ENCODE measurements at places on chromosomes 2 and 18.

GRCh38 chr2:237097911-237098702 lies 12.4 kb downstream of the COPS8 start:
- no peak for DNase-seq

DNA sequence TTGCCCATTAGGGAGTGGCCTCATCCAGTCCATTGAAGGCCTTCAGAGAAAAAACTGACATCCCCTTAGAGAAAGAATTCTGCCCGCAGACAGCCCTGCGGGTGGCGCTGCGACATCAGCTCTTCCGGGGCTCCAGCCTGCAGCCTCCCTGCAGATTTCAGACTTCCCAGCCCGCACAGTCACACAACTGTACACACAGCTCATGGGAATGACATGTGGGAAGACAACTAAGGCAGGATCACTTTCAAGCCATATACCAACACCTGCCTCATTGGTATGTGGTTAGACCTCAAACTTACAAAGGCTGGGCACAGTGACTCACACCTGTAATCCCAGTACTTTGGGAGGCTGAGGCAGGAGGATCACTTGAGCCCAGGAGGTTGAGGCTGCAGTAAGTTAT lies 24.8 kb upstream of the TUBB6 start:
- DNase-seq = no peak

DNA sequence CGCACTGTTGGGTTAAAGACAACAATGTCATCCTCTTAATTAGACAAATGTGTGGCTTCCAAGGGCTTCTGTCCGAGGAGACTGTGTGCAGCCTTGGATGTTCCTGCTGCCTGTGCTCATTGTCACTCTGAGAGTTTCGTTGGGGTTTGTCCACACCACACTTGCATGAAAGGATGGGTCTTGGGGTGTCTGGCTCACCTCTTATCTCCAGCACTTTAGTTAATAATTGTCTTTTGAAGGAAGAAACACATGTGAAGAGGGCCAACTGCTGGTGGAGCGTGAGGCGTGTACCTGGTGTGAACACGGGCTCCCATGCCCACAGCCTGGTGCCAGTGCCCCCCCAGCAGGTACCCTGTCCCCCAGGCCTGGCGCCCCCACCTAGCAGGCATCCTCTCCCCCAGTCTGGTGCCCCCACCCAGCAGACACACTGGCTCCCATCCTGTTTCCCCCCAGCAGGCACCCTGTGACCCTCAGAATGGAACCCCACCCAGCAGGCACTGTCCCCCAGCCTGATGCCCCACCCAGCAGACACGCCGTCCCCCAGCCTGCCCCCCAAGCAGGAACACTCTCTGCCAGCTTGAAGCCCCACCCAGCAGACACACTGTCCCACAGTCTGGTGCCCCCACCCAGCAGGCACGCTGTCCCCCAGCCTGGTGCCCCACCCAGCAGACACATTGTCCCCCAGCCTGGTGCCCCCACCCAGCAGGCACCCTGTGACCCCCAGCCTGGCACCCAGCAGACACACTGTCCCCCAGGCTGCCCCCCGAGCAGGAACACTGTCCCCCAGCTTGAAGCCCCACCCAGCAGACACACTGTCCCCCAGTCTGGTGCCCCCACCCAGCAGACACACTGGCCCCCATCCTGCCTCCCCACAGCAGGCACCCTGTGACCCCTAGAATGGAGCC lies 96.3 kb upstream of the TMEM18 start:
- no peak for DNase-seq

GRCh38 chr2:102238778-102239177 lies 52.0 kb downstream of the IL1RL2 start:
- DNase-seq = no peak

GRCh38 chr18:32095192-32095899 lies 3.7 kb downstream of the RNF138 start:
- DNase-seq = no peak

GRCh38 chr2:230924092-230924469 lies 961 bp downstream of the GPR55 start:
- no peak for DNase-seq

DNA sequence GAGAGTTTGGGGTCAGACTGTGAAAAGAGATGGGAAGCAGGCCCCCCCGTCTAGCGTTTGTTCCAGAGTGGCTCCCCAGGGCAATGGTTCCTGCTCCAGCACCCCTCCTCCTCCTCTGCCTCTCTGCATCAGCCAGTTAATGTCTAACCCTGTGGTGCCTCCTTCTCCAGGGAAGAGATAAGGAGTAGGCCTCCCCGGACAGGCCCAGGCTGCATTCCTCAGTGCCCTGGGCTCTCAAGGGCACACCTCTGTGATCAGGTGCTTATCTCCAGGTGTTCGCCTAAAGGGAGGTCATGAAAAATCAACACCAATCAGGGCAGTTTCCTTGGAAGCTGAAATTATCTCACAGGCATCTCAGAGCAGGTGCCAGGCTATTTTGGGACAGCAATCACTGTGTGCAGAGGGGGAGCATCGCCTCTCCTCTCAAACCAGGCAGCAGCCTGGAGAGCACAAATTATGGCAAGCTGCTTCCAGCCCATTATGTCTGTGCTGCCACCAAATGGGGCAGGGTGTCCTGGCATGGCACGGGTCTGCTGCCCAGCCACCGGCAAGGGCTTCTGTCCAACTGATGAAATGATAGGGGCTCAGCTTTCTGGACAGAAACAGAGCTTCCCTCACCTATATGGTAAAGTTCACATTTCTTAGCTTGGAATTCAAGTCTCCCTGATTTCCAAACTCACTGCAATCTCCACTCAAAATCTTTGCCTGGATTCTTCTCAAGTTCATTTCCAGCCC lies 255.8 kb upstream of the SLC14A2 start:
- DNase-seq = no peak

- no peak for DNase-seq
Observed at GRCh38 chr2:134020608-134021007, 233.3 kb upstream of the MGAT5 start.

DNA sequence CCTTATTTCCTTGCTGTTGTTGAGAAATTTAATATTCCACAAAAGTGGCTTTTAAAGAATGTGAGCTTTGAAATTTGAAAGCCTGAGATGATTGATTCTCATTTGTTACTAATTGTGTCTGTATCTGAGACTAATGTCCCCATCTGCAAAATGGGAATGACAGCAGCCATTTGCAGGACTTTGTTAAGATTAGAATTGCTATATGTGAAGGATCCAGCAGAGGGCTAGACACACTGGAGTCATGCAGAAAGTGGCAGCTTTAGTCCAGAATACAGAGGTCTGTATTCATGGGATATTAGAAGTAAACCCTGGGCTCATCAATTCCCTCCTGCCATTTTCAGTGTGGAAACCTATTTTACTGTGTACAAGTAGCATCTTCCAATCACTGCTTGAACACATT lies 296.5 kb upstream of the GYPC start:
- no peak for DNase-seq

DNA sequence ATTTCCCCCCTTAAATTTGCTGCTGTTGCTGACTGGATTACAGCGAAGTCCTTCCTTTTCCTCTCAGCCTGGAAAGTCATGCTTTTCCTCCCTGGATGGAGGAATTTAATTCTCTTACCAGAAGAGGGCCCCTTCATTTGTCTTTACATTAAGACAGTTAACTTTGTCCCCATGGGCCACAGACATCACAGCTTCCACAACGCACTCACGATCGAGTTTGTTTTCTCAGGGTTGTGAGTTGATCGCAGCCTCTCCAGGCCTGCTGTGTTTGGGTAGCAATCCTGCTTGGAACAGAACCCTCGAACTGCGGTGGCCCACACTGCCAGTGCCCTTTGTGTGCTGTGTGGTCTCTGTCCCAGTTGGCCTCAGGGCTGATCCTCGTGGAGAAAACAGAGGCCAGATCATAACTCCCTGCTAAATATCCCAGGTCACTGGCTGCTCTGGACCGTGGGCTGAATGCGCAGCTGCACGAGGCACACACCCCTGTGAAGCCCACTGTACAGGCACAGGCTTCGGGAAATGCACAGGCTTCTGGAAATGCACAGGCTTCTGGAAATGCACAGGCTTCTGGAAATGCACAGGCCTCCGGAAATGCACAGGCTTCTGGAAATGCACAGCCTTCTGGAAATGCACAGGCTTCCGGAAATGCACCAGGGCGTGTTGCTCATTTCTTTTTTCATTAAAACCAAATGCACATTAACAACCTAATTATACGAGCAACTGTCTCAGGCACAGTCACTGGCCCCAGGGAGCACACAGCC lies 2.2 kb upstream of the PDIA6 start:
- no peak for DNase-seq

DNA sequence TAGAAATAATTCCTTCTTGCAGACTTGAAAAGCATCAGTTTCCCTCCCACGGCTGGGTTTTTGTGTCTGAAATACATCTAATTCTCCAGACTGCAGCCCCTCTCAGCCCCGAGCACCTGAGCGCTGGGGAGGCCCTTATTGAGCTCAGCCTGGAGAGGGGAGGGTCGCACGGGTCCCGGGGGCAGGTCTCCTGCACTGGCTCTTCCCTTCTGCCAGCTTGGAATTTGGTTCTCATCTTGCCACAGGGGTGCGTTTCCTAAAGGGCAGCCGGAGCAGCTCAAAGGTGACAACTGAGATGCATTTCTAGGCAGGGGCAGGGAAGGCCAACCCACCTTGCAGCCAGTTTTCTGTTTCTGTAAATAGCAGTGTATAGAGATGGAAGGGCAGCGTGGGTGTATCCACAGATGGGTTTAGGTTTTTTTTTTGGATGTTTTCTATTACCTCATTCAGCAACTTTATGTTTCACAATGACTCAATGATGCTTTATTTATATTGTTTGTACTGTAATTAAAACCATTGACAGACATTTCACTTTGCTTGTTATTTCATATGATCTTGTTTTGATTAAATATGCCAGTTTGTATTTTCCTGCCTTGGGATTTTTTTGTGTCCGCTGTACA lies 37.0 kb downstream of the GBX2 start:
- DNase-seq = no peak
